Activated CD4-positive, alpha-beta T cell treated with anti-CD3 and anti-CD28 coated beads, Interleukin-2, amount 50 U/mL, for 48 hours (primary cell): ENCODE measurements at places on chromosomes 2 and 18.

DNA sequence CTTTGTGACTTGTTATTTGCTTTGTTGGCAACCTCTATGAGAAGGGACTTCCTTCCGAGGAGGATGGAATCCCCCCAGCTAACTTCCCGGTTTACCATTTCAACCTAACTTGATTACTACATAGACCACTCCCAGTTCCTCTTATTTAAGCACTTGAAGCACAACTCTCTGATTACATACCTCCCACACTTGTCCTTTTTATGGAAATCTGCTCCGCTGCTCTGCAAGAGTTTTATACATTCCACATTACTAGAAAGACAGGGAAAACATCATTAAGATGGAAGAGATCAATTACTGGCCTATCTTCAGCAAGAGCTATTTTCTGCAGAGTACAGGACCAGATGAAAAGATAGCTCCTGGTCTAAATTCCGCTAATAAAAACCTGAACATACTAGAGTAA is 160.0 kb upstream of the PGAP1 start:
- DNase-seq, result no peak

DNA sequence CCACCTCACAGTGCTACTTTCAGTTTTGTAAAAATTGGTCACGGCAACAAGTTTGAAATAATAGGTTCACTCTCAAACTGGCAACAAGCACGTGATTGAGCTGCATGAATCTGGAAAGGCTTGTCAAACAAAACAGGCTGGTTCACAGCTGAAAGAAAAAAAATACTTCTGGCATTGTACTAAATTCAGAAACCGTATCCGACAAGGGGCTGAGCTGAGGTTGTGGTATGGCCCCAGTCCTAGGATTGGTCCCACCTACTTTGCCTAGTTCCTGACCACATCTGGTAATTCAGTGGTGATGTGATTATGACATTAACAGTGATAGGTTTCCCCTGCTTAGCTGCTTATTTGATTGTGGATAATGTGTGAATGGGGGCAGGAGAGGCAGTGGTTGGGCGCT is 326.5 kb upstream of the THUMPD2 start:
- DNase-seq, result no peak

GRCh38 chr2:182179176-182179575 is 193.5 kb downstream of the PPP1R1C start:
- no peak for DNase-seq

DNA sequence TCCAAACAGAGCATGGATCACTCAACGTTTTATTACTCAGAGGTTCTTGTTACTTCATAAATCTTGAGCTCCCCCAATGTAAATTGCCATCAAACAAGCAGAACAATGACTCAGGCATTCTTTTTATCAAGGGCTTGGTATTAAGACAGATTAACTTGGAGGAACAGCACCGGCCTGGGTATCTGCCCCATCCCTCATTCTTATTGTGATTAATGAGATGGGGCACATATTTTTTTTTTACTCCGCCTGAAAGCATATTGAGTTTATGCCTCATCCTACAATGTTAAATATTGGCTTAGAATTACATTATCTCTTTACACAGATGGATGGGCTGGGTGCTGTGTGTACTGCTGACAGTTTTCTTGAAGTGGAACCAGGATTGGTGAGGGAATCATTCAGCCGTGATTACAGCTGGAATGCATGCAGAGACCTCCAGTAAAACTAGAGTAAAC is 387.3 kb downstream of the CLIP4 start:
- no peak for DNase-seq

- DNase-seq, result peak; percentile 8
These were observed 31.5 kb downstream of the TMEM37 start for GRCh38 chr2:119463136-119463535.

- DNase-seq, result no peak
These were observed 16.2 kb downstream of the CYP26B1 start for GRCh38 chr2:72131371-72131891.

GRCh38 chr2:102439065-102439695 is 16.2 kb downstream of the IL18RAP start:
- DNase-seq, result no peak

DNA sequence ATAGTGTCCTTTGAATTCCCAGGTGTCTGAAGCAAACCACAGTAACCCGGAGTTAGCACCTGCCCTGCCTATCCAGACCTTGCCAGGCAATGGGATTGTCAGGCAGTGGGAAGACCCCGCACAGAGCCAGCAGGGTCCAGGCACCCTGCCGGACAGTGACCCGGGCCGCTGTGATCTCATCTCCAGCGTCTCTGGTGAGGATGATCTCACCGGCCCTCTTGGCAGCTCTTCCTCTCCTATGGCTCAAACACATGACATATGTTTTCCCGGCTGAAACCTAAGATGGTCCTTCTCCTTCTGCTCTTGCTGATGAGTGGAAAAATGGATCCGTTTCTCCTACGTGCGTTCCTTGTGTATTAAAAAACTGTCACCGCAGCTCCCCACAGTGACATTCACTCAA is 75.1 kb downstream of the ACOXL start:
- no peak for DNase-seq

GRCh38 chr2:19176977-19177376 is 181.4 kb downstream of the OSR1 start:
- DNase-seq, result no peak

DNA sequence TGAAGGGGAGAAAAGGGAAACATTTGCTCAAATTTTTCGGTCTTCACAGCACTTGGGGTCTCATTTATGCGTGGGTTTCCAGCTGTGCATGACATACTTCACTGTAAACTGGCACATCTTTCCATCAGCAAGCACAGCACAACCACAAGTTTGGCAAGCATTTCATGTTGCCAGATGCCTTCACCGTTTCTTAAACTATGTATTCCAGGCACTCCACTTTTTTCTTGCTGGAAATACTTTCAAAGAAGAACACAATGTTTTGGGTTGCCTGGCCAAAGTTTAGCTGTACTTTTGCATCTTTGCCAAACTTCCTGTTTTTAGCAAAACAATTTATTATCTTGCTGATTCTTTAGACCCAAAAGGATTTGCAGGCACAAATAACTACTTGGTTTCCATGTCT is 194.6 kb upstream of the MEIS1 start:
- no peak for DNase-seq

GRCh38 chr18:50133526-50133925 is 61.4 kb downstream of the MYO5B start:
- DNase-seq, result no peak

DNA sequence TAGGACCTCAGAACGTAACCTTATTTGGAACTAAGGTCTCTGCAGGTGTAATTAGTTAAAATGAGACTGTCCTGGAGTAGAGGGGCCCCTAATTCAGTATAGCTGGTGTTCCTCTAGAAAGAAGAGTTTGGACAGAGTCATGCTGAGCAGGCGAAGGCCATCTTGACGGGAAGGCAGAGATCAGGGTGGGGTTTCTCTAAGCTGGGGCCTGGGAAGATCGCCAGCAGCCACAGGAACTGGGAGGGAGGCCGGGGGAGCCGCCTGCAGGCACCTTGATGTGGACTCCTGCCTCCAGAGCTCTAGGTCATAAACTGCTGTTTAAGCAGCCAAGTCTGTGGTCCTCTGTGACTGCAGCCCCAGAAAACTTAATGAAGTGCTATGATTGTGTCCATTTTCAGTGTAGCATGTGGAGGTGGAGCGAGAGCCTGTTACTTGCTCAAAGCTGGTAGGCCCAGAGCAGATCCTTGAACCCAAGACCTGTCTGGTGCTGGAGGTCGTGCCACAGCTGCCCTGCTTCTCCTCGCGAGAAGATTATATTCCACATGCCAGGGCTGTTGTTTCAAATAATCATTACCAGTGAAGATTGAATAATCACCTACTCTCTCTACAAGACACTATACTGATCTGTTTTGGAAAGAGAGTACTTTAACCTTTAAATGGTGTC is 105.7 kb downstream of the TPO start:
- no peak for DNase-seq

- no peak for DNase-seq
These were observed 37.0 kb upstream of the DPP10 start for GRCh38 chr2:114405247-114406116.

DNA sequence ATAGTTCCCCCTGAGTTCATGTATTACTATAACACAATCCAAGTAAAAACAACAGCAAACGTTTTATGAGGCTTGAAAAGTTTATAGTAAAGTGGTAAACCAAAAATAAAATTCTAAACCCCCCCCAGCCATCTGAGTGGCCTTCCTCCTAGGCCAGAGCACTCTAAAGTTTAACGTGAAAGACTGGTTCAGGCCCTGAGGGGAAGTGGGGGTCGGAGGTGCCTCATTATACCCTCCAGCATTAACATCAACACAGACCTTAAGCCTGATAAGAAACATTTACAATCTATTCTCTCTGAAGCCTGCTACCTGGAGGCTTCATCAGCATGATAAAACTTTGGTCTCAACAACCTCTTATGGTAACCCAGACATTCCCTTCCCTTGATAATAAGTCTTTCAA is 29.0 kb upstream of the CNGA3 start:
- DNase-seq, result no peak

- no peak for DNase-seq
These were observed 970.5 kb upstream of the SLC39A10 start for GRCh38 chr2:194686569-194686968.

DNA sequence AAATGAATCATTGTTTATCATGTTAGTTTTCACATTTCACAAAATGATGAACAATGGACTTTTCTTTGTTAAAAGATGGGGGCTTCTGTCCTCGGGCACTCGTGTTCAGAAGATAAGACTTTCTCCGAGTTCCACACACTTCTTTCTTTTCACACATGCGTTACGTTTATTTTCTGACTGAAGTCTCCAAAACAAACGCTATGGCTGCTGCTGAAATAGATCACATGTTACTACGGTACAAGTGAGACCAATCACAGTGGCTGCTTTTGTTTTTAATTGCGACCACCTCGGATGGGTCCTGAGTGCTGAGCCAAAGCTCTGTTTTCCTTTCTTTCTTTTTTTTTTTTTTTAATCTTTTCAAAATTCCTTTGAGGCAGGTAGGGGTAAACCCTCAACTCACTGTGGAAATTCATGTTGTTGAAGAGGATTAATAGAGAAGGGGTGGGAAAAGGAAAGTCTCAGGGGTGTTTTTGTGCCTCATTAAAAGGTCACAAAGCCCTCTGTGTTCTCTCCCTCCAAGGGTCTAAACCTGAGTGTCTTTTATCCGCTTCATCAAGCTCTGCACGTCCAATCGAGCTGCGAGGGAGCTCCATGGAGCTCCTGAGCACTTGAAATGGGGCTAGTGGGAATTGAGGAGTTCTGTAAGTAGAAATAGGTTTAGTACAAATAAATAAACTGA is 48.2 kb downstream of the ARL4C start:
- DNase-seq, result no peak

- no peak for DNase-seq
These were observed 458.5 kb upstream of the SALL3 start for GRCh38 chr18:78521136-78521535.

DNA sequence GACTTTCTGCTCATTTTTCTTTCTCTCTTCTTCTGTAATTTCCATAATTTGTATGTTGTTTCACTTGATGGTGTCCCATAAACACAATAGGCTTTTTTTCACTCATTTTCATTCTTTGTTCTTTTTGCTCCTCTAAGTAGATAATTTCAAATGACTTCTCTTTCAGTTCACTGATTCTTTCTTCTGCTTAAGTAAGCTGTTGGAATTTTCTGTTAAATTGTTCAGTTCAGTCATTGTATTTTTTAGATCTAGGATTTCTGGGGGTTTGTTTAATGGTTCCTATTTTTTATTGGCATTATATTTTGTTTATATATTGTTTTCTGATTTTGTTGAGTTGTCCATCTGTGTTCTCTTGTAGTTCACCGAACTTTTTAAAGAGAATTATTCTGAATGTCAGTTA is 19.5 kb downstream of the SP140L start:
- no peak for DNase-seq

DNA sequence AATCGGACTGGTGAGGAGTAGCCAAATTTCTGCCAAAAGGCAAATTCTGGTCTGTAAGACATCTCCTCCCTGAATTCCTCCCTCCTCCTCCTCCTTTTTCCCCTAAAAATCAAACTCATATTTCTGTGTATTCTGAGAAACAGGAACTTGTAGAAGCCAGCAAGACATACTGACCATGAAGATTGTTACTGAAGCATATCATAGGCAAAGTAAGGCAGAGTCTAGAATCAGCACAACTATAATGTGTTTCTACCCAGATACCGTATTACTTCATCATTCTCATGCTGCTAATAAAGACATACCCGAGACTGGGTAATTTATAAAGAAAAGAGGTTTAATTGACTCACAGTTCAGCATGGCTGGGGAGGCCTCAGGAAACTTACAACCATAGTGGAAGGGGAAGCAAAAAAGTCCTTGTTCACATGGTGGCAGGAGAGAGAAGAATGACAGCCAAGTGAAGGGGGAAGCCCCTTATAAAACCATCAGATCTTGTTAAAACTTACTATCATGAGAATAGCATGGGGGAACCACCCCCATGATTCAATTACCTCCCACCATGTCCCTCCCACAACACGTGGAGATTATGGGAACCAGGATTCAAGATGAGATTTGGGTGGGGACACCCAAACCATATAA is 24.9 kb upstream of the EPC2 start:
- no peak for DNase-seq

- no peak for DNase-seq
These were observed 221.9 kb downstream of the PIEZO2 start for GRCh38 chr18:10927286-10927992.

DNA sequence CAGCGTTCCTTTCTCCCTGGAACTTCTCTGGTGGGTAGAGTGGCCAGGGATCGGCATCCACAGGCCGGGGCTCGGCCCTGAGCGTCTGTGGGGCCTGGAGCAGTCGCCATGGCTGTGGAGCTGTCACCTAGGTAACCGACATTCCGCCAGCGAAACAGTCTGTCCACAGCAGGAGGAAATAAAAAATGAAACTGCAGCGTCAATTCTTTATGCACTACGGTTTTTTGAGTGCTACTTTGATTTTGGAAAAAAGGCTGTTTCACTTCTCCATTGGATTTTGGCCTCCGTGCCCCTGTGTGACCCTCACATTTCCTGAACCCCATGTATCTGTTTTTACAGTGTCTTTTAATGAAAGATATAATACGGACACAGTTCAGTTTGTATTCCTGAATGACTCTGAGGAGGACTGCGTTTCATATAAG is 163.4 kb downstream of the LDLRAD4 start:
- DNase-seq, result peak; percentile 51

GRCh38 chr2:196515608-196516007 is 123.9 kb upstream of the CCDC150 start:
- DNase-seq, result no peak

DNA sequence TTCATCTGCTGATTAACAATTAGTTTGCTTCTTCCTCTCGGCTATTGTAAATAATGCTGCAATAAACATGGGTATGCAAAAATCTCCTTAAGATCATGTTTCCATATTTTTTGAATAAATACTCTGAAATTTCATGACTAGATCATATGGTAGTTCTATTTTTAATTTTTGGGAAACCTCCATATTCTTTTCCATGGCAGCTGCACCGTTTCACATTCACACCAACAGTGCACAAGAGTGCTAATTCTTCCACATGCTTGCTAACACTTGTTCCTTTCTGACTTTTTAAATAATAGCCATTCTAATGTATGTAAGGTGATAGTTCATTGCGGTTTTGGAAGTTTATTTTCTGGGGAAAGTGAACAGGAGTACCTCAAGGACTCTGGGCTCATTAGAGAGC is 52.6 kb upstream of the TACR1 start:
- DNase-seq, result no peak
